Stimulated activated CD8-positive, alpha-beta memory T cell treated with anti-CD3 and anti-CD28 coated beads, Interleukin-15, amount 100 ng/mL, for 4 hours (primary cell): ENCODE measurements at places on chromosomes 7 and 10.
A peak's percentile ranks its signal among the peaks of the same experiment; 100 is the strongest.

DNA sequence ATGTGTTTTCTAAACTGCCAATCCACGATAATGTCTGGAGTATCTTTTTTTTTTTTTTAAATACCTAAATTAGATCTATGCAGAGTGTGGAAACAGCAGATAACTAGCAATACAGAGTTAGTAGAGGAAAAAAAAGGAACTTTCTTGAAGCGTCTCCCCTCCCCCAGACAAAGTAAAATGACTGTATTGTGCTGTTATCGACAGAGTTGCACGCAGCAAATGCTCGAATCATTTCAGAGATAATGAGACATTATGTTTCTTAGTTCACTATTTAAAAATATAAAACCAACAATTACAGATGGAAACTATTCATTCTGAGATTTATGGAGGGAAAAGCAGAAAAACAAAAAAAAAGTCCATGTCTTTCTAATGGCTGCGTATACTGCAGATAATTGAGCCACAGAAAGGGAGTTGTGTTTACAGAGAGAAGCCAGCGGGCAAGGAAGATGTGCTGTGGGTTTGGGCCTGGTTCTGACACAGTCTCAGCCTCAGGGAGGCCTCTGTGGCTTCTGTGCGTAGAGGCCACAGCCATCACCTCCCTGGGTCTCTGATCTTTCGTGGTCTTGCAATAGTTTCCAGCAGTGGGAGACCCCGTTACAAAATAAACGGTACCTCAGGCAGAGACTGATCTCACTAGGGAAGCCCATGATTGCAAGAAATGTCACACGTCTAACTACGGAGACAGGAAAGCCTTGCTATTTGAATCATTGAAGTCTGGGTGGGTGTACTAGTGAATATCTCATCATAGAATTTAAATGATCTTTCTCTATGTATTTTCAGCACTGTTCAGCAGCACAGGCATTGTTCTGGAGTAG, 19.1 kb upstream of the KLF6 start:
- peak; percentile 48 for DNase-seq

DNA sequence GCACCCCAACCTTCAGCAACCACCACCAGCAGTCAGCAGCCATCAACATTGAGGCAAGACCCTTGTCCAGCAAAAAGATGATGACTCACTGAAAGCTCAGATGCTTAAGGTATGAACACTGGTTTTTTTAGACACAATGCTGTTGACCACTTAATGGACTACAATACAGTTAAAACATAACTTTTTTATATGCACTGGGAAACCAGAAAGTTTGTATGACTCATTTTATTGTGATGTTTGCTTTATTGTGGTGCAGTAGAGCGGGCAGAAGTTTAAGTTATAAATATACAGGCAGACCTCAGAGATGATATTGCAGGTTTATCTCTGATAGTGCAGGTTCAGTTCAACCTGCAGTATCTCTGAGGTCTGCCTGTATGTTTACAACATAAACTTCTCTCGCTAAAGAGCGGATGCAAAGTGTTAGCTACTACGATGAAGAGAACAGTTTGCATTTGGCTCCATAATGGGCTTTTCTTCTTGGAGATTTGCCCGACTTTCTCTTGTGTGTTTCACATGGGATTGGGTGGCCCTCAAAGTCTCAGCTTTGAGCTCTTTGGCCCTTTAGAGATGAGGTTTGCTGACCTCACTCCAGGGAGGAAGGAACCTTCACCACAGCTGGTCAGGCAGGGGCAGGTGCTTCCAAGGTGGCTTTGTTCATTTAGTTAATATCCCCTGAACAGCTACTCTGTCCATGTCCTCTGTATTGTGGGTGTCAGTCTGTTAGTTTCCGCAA, 84.4 kb upstream of the SHH start:
- no peak for DNase-seq

GRCh38 chr10:102410429-102411073, 8.0 kb downstream of the PSD start:
- DNase-seq: no peak

GRCh38 chr10:52481986-52482555, 168.0 kb downstream of the DKK1 start:
- no peak for DNase-seq

DNA sequence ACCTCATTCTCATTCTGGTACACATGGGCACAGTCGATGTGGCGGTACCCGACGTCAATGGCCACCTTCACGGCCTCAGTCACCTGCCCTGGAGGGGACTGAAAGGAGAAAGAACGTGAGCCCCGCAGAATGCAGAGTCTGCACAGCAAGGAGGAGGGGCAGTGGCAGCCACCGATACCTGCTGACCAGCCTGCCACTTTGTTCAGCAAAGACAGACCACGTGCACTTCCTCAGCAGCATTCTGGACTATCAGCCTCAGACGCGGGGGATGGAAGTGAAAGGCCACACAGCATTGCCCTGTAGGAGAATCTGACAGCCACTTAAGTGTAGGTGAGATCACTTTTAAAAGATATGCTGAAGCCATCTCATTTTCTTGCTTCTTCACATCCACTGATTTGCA, 7.2 kb downstream of the AKR1B1 start:
- DNase-seq: no peak

- DNase-seq: no peak
Observed at GRCh38 chr7:69723663-69724062, 125.4 kb downstream of the AUTS2 start.

- no peak for DNase-seq
Observed at GRCh38 chr7:12706900-12707536, 19.6 kb downstream of the ARL4A start.
